ENCODE measurements at places on chromosomes 6 and 20. TPM values are rescaled to one million over a fixed set of nuclear protein-coding genes. Genes with fewer than 3 reads are reported as not detected.

- DNase-seq = no peak
Measured at GRCh38 chr20:38345643-38346042, 639 bp upstream of the LBP start.

DEF6 gene
- not detected for total RNA-seq

MAFB gene
- total RNA-seq = 0.62 TPM

DNA sequence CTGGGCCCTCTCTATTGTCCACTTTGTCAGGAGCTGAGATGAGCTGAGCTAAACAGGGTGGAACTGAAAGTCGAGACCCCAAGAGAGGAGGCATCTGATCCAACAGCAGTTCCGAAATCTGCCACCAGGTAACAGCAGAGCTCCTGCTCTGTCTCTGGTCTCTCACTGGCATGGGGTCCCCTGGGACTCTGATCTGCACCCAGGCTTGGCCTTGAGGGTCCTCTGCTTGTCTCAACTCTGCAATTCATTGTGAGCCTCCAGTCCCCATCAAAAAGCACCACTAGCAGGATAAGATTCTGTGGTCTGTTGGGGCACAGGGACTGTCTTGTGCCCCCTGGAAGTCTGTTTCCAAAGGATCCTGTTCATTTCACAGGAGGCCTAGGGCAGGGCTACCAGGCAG, 62.5 kb upstream of the TOP1 start:
- no peak for DNase-seq

DNA sequence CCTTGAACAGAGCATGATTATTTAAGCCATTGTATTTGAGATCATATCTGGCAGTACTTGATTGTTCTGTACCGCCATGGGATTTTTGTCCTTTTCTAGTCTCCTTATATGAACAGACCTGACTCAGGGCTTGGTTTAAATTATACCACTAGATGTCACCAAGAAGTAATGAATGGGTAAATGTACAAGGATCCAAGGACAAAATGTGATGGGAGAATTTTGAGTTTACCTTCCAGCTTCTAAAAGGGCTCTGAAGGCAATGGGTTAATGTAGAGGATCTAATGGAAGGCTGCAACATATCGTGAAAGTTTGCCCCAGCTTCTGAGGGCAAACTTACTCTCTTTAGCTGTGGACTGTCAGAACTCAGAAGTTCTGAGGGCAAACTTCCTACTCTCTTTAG, 12.0 kb downstream of the RNF8 start:
- no peak for DNase-seq

- DNase-seq = no peak
Measured at GRCh38 chr20:32749914-32750637, 6.8 kb upstream of the COMMD7 start.

GRCh38 chr6:158761746-158762145, 57.4 kb downstream of the EZR start:
- DNase-seq = no peak

KIF3B gene
- 42.7 TPM for total RNA-seq

ARMH2 gene
- not detected for total RNA-seq

ZC3H12D gene
- total RNA-seq = not detected

GRCh38 chr6:149907317-149907716, 9.4 kb upstream of the RAET1E start:
- DNase-seq = no peak

SRMS gene
- total RNA-seq = not detected

GRCh38 chr6:149112976-149113375, 204.5 kb upstream of the TAB2 start:
- no peak for DNase-seq

DNA sequence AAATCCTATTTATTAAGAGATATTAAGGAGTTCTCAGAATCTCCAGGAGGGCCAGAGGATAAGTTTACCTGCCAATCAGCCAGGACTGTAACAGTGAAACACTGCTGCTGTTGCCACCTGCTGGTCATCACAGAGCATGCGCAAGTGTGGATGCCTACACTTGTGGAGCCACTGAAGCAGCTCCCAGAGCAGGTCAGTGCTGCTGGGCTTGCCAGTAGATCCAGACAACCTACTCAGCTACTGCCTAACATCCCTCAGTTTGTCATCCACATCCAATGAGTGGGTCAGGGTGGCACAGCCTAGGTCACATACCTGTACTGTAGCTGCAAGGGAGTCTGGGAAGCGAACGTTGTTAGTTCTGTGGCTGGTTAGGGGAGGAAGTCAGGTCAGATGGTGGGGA, 18.3 kb upstream of the NHSL1 start:
- no peak for DNase-seq

DNA sequence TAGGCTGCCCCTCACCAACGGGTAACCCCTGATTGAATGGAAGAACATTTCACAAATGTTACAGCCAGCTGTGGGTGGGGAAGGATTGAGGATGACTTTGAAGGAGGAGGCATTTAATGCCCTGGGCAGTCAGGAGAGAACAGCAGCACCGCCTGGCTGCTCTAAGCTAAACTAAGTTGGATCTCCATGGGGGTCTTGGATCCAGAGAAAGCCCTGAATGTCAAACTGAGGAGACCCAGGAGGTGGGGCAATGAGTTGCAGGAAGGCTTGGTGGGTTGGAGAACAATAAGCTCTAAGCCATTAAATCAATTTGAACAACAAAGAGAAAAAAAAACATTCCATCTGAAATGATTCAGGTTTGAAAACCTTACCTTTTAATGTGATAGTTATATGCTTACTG, 35.4 kb downstream of the TMX4 start:
- DNase-seq = no peak

TENT5A gene
- total RNA-seq = 5.0 TPM

NEU1 gene
- total RNA-seq = 107 TPM

BPIFB4 gene
- total RNA-seq = not detected

GRCh38 chr6:38187811-38188590, 368.5 kb downstream of the ZFAND3 start:
- no peak for DNase-seq

- DNase-seq = no peak
Measured at GRCh38 chr6:118203545-118203944, 296.5 kb downstream of the SLC35F1 start.

GRCh38 chr20:44963325-44964215, 2.7 kb upstream of the STK4 start:
- DNase-seq = no peak

DNA sequence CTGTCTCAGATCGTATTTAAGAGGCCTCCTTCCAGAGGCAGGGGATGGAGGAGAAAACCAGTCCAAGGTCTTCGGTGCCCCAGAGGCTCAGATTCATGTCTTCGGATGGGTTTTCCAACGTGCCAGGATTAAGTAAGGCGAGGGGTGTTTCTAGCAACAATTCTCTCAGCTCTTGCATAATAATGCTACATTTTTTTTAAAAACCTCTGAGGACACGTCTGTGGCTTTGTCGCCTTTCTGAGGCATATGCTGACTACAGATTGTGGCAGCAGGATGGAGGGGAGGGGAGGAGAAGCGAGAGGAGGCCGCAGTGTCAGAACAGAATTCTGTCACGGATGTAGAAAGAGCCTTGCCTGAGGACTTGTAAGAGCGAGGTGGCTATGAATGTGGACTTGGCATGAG, 17.7 kb upstream of the CCDC167 start:
- DNase-seq = no peak

DNA sequence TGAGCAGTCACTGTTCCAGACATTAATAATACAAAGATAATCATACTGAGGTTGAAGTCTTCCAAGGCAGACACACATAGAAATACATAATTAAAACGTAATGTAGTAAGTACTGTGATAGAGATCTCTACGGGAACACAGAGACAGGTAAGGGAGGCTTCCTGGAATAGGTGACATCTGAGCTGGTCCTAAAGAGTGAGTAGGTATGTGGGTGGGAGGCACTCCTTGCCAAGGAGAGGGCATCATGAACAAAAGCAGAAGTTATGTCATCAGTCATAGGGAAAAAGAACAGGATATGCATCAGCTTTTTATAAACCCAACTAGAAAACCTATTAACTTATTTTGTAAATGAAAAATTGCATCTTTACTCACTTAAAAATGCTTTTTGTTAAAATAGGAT, 110.0 kb downstream of the MAP7 start:
- no peak for DNase-seq

All from A172 (cell line).